ENCODE measurements at places on chromosomes 3 and 15.

- peak; percentile 8 for DNase-seq
These were observed at the start of gene STAC for GRCh38 chr3:36380221-36381031. STAC (plus strand) TSS chr3:36380504; CDS start chr3:36380644, 140 bp downstream.

DNA sequence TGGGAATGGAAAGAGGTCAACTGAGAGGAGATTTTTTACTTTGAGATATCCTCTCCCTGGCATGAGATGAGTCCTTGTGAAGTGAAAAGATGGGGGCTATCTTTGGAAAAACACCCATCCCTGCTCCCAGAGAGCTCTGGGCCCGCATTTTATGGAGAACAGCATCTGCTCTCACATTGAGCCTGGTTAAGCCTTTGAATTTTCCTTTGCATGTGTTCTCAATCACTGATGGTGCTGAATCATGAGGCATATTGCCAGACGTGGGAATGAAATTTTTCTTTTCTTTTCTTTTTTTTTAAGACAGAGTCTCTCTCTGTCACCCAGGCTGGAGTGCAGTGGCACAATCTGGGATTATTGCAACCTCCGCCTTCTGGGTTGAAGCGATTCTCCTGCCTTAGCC lies 24.4 kb downstream of the TMEM45A start:
- DNase-seq: no peak

DNA sequence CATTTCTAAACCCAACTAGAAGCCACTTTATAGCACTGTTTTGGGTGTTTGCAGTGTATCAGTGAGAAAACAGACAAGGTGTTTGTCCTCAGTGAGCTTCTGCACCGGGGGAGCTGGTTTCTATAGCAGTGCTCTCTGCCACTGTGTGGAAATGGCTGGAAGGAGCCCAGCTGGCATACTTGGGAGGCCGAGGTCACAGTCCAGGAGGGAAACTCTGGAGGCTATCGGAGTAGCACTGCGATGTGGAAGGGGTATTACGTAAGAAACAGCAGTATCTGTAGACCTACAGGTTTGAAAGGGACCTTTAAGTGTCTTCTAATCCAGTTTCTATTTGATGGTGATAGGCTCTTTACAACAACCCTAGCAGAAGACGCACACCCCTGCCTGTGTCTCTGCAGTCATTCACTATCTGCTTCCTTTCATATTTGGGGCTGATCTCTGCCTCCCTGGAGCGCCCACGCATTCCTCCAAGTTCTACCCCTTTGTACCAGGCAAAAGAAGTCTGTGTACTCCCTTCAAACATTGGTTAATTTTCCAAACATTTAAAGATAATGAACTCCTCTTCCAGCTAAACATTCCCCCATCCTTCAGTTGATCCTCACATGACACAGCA lies 87.4 kb upstream of the ADAMTS17 start:
- DNase-seq: no peak

DNA sequence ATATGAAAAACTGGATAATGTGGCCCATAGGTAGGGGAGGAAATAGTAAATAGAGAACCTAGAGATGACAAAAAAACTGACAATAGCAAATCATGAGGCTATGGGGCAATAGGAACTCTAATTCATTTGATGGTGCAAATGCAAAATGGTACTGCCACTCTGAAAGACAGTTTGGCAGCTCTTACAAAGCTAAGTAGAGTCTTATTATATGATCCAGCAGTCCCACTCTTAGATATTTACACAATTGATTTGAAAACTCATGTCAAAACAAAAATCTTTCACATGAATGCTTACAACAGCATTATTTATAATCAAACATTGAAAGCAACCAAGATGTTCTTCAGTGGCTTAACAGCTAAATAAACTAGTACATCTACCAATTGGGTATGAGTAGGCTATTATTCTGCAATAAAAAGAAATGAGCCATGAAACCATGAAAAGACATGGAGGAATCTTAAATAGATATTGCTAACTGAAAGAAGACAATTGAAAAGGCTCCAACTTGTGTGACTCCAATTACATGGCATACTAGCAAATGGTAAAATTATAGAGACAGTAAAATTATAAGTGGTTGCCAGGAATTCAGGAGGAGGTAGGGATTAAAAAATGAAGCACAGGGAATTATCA lies 321.8 kb upstream of the STAC start:
- no peak for DNase-seq

DNA sequence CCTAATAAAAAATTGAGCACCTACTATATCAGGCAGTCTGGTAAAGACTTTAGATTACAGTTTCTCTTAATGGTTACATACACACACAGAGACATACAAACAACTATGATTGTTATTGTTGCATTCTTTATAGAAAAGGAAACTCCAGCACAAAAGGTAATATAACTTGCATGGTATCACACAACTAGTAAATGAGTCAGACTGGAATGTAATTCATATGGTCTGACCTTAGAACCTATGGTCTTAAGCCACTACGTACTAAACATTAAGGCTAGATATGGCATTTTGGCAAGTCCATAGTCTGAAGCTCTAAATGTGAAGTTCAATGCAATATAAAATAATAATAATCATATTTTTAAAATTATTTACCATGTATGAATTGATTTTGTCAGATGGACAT lies 380.6 kb downstream of the LSAMP start:
- DNase-seq: no peak

- DNase-seq: no peak
These were observed 13.5 kb upstream of the STXBP5L start for GRCh38 chr3:120894316-120895057.

- DNase-seq: no peak
These were observed 18.7 kb downstream of the NR2F2 start for GRCh38 chr15:96349034-96349856.

DNA sequence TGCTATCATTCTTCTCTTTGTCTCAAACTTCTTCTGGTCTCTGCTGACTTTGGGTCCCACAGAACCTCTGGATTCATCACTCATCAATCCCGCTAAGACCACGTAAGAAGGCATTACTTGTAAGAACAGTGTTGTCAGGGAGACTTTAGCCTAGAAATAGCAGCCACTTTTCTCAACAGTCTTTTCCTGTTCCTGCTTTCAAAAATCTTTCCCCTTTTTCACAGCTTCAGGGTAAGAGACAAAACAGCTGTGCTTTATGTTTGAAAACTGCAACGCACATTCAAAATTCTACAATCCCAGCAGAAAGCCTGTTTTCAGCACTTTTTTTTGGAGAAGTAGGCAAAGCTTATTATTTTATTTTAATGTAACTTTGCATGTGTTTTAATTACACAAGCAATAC lies 42.0 kb upstream of the FAM98B start:
- DNase-seq: peak; percentile 68

GRCh38 chr3:129621626-129622225 lies 15.2 kb upstream of the PLXND1 start:
- DNase-seq: no peak

- DNase-seq: no peak
These were observed 156.5 kb upstream of the SLC2A2 start for GRCh38 chr3:171183042-171183441.

DNA sequence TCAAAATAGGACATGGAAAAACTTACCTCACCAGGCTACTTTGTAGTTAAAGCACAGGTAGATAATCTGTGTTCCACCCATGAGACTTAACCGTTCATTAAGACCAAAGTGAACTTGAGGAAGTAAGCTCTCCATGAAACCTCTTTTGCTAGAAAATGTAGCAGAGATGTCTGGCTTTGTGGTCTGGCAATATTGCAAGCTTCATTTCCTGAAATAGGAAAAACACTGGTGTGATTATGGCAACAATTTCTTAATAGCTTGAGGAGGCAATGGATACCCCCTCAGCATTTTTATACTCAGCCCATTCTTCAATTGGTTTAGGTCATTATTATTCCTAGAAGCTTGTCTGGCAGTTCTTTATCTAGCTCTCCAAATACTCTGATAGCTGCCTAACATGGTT lies 957.3 kb downstream of the IGSF11 start:
- no peak for DNase-seq

- DNase-seq: no peak
These were observed 40.8 kb downstream of the SRGAP3 start for GRCh38 chr3:9208605-9209152.

DNA sequence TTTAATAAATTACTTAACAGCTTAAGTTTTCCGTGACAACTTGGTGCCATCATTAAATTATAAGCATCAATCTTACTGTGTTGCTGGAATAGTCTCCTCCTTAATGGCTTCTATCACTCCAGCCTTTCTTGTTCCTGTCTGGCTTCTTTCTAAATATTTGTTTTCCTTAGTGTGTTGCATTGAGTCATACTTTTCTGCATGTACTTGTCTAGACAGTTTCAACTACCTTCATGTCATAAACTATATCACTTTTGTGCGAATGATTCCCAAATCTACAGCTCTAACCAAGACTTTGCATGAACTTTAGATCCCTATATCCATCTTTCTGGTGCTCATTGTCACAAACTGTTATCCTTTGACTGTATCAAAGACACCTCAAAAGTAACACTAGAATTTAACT lies 78.4 kb downstream of the AKAP13 start:
- no peak for DNase-seq

DNA sequence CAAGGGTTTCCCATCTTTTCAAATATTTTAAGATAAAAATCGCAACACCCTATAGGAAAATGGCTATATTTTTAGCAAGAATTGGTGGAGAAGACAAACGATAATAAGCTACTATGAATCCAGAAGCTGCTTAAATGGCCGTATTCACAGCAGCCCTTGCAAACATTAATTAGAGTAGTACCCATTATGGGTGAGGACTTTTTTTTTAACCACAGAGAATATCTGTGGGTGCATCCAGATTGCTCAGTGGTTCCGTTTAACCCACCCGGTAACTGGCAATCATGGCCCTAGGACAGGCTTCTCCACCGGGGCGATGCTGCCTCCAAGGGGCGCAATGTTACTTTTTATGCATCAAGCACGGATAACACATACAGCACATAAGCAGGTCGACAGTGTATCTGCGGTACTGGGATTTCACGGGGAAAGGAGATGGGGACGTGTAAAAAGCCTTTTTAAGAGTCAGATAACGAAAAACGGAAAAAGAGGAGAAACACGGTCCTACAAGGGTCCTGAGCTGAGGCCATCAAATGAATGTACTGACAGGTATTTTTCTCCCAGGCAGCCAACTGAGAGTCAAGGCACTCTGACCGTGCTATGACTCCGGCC lies 968 bp upstream of the TMEM266 start:
- DNase-seq: peak; percentile 40

DNA sequence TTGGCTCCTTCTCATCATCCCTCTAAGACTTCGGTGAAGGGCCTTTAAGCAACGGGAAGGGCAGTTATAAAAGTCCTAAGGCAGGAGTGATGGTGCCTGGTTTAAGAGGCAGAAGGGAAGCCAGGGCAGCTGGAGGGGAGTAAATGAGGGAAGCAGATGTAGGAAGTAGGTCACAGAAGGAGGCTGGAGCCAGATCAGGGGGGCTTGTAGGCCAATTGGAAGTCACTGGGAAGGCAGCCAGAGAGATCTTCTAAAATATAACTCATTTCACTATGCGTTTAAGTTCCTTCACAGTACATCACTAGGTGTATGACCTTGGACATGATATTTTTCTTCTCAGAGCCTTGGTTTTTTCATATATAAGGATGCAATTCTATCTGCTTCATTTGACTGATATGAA lies 94.7 kb downstream of the MYH15 start:
- DNase-seq: no peak

DNA sequence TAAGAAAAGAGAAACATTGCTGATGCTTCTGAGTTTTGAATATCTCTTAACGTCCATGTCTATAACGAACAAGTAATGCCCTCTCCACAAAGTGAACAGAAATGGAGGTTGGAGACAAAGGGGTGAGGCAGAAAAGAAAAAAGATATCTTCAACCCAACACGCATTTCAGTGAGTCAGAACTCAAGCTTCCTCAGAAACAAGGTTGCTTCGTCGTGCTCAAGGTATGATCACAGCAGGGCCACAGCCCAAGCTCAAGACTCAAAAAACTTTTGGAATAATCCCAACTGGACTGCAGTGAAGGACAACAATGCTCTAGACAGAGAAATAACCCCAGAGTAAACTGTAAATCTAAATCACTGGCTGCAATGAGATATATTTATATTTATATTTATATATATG lies 18.9 kb downstream of the WNT5A start:
- DNase-seq: no peak

DNA sequence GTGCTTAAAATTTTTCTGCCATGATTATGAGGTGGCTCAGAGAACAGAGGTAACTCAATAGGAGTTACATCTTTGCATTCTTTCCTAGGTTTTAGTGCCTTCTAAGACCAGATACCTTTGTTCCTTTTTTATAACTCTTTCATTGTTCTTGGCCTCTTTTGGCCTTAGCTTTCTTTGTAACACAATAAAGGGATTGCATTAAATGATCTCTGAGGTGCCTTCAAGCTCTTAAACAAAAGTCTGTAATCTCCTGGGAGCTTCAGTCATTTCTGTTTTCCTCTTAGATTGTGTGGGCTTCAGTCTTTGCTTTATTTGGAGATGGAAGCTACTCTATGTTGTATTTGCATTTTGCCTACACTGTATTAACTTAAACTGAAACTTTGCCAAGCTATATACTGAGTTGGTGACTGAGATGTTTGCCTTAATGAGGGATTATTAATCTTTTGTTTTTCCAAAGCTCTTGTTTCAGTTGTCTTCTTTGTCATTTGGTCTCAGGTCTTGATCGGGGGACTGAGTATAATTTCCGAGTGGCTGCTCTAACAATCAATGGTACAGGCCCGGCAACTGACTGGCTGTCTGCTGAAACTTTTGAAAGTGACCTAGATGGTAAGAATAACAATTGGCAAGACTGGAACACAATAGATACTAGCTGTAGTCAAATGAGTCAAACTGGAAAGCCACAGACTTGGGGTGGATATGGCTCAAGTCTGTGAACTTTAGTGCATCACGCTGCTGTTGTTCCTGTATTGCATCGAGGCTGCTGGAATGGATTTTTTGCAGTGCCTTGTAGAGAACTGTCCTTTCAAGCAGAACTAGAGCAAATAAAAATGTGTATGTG lies 110.3 kb downstream of the HCN4 start:
- no peak for DNase-seq

- DNase-seq: no peak
These were observed 15.7 kb downstream of the RFT1 start for GRCh38 chr3:53114412-53115074.

- peak; percentile 73 for DNase-seq
These were observed 54.4 kb upstream of the EHHADH start for GRCh38 chr3:185308126-185308754.

DNA sequence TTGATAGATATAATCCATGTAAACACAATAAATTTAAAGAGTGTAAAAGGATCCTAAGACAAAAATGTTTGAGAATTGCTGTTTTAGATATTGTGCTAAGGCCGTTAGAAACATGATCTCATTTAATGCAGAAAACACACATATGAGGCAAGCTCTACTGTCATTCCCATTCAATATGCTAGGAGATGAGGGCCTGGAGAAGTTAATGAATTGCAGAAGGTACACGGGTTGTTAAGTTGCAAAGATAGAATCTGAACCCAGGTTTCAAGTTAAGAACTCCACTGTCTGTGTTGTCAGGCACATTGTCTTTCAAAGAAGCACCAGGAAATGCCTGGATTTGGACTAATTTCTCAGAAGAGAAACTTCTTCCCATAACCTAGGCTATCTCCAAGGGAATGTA lies 65.1 kb upstream of the SAMMSON start:
- no peak for DNase-seq

- no peak for DNase-seq
These were observed 397.7 kb downstream of the DIPK2A start for GRCh38 chr3:144369129-144369879.

GRCh38 chr15:34799149-34800101 lies 4.1 kb upstream of the ACTC1 start:
- no peak for DNase-seq

- no peak for DNase-seq
These were observed 99.4 kb downstream of the UBE3A start for GRCh38 chr15:25339431-25339830.
